NCI-H1048 (cell line): ENCODE measurements at places on chromosomes 16 and 17.

GRCh38 chr16:27813591-27813990, 249.9 kb downstream of the GSG1L start:
- no peak for DNase-seq

- no peak for DNase-seq
Observed at GRCh38 chr16:54962045-54962444, 31.4 kb downstream of the IRX5 start.

- no peak for DNase-seq
Observed at GRCh38 chr16:4272114-4272956, 488 bp downstream of the TFAP4 start.

GRCh38 chr17:34117811-34118210, 137.3 kb upstream of the CCL2 start:
- no peak for DNase-seq

DNA sequence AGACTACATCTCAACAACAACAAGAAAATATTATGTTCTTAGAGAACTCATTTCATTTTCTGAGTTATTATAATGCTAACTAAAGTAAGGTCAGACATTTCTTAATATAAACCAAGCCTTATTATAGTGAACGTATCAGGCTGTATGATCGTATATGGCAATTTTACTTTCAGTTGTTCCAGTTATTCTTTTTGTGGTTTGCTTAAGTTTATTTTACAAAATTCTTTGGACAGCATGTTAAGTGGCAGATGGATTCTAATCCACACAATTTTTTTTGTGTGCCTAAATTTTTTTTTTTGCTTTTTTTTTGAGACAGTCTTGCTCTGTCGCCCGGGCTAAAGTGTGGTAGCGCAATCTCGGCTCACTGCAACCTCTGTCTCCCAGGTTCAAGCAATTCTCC, 59.0 kb downstream of the VMP1 start:
- no peak for DNase-seq

DNA sequence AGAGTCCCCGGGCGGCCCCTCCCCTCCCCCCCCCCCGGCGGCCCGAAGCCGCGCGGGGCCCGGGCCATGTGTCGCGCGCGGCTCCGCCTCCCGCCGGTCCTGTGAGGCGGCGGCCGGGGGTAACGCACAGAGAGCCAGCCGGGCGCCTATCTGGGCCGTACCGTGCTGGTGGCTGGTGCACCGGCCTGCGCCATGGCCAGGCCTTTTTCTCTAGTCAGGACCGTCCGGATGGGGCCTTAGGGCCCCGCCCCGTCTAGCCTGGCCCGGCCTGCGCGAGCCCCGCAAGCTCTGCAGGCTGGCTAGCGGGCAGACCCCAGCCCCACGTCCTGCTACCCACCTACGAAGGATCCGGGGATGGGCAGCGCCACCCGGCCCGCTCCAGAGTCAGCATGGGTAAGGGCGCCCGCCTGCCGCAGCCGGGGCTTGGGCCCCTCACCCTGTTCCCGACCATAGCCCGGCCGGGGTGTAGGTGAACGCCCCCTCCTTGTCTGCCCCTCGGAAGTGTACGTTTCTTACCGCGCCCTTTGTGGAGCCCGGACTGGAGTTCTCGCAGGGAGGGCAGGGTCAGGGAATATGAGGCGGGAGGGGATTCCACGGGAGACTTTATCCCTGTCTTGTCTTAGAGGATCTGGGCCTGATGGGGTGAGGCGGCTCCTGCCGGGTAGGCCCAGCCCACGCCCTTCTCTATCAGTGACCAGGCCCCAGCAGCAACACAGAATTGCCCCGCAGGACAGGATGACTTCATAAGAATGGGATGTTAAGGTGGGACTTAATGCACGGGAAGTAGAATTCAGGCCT, at the start of gene CENPT:
Gene CENPT, minus strand, starts transcription at position 630 of the 798 bp plus-strand sequence. CDS start 13,834 bp downstream, outside the sequence.
- DNase-seq: no peak

- DNase-seq: no peak
Observed at GRCh38 chr16:58578642-58579041, 51.0 kb downstream of the CNOT1 start.

GRCh38 chr17:77942112-77942988, 16.2 kb upstream of the TNRC6C start:
- DNase-seq: no peak

- DNase-seq: no peak
Observed at GRCh38 chr17:9473711-9474110, 101.9 kb downstream of the STX8 start.

DNA sequence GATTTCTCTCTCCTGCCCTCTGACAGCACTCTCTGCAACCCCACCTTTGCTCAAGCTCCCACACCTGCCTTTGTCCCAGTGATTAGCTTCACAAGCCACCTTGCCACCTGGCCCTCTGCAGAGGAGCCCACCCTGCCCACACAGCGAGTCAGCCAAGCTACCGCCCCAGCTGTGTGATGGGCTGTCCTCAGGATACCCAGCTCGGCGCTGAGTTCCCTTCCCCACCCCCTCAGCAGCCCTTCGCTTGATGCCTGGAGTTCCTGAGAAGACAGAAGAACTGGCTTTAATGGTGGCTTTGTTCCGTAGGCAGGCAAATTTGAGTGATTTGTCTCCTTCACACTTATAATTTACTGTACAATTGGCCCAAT, 266.4 kb downstream of the CBLN1 start:
- DNase-seq: no peak

- no peak for DNase-seq
Observed at GRCh38 chr16:57810197-57811031, 8.1 kb upstream of the KIFC3 start.

GRCh38 chr16:67151431-67152097, 766 bp upstream of the B3GNT9 start:
- DNase-seq: no peak

DNA sequence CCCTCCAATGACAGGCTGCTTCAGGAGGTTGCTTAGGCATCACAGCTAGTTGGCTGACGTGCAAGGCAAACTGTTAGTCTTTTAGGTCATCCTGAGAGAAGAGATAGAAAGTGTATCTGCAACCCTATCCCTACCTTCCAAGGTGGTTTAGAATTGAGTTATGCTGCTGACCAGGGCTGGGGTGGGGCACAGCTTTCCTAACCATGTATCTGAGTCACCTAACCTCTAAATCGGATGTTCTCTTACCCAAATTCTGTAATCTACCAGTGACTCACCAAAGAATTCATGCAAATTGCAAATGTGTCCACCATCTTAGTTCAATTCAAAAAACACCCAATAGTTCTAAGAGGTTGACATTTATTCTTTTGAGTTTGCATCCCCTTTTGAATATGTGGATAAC, 107.2 kb upstream of the DYNLRB2 start:
- no peak for DNase-seq

- no peak for DNase-seq
Observed at GRCh38 chr17:81309859-81310839, 15.0 kb upstream of the SLC38A10 start.

DNA sequence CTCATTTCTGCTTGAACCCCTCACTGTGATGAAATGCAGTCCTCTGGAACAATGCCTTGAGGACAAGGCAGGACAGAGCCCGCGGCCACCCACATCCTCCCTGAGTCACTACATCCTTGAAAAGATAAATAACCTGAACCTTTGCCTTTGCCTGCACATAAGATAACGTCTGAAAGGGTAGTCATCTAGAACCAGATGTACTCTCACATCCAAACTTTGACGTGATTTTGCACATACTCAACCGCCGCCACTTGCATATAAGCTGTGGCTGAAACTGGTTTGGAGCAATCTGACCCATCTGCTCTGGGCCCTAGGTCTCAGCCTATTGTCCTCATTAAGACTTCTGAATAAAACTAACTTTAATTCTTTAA, 252.1 kb downstream of the PHKB start:
- DNase-seq: no peak

- DNase-seq: no peak
Observed at GRCh38 chr16:17412791-17413190, 58.0 kb downstream of the XYLT1 start.

DNA sequence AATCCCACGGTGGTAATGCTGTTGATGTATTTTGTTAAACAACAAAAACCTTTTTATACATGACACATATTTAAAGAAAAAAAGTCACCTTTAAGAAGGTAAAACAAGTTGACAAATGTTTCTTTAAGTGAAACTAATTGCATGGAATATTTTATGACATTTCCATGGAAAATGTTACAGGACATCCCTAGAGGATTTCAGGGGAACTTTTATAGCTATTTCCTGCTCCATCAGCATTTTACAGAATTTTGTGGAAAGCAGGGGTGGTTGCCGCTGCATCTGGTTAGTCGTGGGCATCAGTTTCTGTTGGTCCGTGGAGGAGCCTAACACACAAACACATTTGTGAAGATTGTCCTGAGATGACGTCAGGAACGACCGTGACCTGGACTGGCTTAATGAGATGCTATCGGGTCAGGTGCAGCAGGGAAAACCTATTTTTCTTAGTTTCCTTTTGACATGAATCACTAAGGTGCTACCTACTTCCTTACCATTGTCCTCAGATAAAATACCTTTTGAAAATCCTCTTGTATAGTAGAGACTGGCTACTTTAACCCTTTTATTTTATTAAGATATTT, 305.1 kb downstream of the MAP2K6 start:
- no peak for DNase-seq

DNA sequence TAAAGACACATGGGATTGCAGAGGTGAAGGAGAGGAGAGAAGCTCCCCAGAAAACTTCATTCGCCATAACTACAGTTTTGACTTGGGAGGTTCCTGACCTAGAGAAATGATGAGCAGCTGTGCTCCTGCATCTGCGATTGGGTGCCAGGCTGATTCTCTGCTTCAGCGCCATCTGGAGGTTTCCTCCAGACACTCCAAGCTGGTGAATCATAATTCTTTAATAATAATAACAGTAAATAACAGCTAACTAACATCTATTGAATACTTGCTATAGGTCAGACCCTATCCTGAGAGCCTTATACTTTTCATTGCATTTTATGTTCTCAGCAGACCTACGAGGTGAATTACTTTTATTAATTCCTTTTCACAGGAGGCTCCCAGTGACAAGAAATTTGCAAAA, 575.8 kb downstream of the TOX3 start:
- no peak for DNase-seq

DNA sequence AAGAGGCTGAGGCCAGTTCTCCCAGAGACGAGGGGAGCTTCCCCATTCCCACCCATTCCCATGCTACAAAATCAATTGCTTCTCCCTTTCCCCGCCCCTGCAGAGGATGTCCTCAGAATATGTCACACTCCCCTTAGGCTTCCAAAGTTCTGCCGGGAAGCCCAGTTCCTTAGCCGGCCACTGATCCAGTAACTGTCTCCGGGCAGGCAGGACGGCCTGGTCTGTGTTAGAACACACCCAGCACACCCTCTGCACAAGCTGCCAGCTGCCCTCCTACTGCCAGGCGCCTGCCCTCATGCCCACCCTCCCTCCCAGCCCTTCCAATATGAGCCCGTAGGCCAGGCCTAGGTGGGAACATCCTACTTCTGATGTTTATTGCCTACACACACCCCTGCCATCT, 31.1 kb downstream of the SGSM2 start:
- DNase-seq: no peak

- no peak for DNase-seq
Observed at GRCh38 chr17:32769846-32770245, 107.1 kb downstream of the MYO1D start.

- DNase-seq: no peak
Observed at GRCh38 chr16:28317040-28317880, 24.9 kb downstream of the SBK1 start.

GRCh38 chr16:2190659-2191445, 5.6 kb downstream of the CASKIN1 start:
- no peak for DNase-seq

GRCh38 chr16:86085795-86086194, 186.8 kb downstream of the IRF8 start:
- no peak for DNase-seq

DNA sequence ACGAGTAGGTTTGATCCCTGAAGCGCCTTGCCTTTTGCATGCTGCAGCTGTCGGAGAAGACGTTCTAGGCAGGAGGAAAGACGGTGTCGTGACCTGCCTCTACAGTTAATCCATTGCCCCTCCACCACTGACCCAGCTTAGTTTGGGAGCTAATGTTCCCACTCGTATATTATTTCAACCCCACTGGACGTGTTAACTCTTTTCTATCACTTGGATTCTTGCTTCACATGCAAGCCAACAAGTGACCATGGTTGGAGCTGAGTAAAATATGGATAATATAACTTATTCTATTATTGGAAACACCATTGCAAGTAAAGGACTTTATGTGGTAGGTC, 681 bp downstream of the CALCOCO2 start:
- no peak for DNase-seq

DNA sequence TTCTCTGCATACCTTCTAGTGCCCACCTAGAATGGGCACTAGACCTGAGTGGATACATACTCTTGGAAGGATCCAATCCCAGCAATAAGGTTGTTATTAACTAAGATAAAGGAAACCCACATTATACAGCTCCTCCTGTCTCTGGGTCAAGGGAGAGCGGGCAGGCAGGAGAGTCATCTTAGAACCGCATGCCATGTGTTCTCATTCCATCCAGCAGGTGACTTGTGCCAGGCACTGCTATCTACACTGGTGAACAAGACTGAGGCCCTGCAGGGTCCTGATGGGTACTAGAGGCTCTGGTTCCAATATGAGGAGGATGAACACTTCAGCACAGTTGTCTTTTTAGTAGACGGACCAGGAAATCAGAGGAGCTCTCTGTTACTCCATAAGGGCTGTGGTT, 5.9 kb upstream of the CD300H start:
- DNase-seq: no peak

GRCh38 chr16:10571354-10571753, 9.0 kb downstream of the EMP2 start:
- no peak for DNase-seq
